ENCODE measurements at places on chromosomes 2 and 18.

DNA sequence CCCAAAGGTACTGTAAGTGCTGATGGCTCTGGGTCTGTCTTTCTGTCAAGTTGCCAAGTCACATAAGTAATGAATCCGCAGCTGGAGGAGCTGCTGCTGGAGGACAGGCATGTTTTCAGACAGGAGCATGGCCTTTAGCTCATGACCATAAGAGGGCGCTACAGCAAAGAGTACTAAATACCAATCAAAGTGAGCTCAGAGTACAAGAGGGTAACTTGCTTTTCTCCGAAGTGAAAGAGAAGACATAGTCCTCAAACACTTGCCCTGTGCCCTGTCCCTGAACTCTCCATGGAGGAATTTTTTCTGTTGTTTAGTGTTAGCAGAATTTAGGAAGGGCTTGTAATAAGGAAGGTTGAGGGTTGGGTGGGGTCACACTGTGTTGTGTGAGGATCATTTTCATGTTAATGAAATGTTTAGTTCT, 58.0 kb upstream of the EML6 start:
- DNase-seq: no peak

DNA sequence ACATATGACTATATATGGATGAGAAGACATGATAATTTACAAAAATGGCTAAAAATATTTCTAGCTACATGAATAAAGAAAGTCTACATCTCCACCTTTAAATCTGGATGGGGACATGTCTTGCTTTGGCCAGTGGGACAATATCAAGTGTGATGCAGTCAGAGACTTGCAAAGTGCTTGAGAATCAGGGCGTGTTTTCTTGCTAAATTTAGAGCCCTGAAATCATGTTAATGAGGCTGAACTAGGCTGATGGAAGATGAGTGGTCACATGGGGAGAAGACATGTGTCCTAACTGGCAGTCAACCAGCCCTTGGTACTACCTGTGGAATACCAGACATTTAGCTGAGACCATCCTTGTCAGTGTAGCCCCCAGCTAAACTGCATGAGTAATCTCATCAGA, 278.5 kb upstream of the RGPD4 start:
- no peak for DNase-seq

DNA sequence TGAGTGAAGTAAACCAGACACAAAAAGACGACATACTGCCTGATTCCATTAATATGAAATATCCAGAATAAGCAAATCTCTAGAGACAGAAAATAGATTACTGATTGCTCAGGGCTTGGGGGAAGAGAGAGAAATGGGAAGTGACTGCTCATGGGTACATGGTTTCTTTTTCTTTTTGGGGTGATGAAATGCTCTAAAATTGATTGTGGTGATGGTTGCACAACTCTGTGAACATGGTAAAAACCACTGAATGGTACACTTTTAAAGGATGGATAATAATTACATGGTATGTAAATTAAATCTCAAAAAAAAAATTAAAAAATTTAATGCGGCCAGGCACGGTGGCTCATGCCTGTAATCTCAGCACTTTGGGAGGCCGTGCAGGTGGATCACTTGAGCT, 39.3 kb downstream of the RPL31 start:
- DNase-seq: no peak

- no peak for DNase-seq
These were observed 11.1 kb upstream of the IMPA2 start for GRCh38 chr18:11969904-11970835.

DNA sequence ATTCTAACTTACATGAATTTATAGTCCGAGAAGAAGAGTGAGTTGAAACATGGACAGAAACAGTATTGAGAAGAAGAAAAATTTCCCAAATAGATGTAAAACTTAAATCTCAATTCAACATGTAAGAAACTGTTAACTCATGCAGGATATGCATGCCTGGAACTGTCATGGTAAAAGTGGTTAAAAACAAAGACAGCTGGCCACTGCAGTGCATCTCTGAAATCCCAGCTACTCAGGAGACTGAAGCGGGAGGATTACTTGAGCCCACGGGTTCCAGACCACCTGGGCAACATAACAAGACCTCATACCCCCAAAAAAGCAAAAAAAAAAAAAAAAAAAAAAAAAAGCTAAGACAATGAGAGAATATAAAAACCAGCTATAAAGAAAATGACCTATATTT, 93.0 kb upstream of the TTC27 start:
- DNase-seq: no peak

DNA sequence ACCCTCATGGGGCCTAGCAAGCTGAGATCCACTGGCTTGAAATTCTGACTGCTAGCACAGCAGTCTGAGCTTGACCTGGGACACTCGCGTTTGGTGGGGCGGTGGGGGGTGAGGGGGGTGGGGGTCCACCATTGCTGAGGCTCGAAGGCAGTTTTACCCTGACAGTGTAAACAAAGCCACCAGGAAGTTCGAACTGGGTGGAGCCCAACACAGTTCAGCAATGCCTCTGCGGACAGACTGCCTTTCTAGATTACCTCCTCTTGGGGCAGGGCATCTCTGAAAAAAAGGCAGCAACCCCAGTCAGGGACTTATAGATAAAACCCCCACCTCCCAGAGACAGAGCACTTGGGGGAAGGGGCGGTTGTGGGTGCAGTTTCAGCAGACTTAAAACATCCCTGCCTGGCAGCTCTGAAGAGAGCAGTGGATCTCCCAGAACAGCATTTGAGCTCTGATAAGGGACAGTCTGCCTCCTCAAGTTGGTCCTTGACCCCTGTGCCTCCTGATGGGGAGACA, 149.7 kb upstream of the TANK start:
- no peak for DNase-seq

DNA sequence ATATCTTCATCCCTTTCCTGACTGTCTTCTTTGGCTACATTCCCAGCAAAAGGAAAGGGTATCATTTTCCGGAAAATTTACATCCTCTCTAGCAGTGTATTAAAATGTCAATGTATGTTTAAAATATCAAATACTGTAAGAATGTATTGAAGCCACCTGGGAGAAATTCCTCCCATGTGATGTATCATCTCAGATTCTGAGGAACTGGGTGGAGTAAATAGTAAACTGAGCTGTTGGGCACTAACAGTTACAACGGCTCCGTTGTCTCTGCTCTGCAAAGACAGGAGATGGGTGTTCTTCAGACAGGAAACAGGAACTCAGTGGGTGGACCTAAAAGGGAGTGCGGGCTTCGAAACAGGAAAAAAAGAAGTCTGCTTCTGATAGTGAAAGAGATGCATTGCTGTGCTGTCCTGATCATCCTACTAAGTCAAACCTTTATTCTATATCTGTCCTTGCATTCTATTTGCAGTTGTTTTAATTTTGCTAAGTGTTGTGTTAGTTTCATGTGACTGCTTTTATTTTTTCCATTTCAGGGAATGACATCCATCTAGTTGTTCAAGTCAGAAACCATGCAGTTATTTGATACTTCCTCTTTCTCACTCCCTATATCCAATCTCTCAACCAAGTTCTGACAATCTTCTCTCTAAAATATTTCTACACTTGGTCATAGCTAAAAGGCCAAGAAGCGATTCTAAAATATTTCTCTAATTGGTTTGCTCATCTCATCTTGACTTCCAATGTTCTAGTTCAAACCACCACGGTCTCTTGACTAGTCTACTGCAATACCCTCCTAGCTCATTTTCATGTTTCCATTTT, 19.4 kb downstream of the DOK1 start:
- no peak for DNase-seq

DNA sequence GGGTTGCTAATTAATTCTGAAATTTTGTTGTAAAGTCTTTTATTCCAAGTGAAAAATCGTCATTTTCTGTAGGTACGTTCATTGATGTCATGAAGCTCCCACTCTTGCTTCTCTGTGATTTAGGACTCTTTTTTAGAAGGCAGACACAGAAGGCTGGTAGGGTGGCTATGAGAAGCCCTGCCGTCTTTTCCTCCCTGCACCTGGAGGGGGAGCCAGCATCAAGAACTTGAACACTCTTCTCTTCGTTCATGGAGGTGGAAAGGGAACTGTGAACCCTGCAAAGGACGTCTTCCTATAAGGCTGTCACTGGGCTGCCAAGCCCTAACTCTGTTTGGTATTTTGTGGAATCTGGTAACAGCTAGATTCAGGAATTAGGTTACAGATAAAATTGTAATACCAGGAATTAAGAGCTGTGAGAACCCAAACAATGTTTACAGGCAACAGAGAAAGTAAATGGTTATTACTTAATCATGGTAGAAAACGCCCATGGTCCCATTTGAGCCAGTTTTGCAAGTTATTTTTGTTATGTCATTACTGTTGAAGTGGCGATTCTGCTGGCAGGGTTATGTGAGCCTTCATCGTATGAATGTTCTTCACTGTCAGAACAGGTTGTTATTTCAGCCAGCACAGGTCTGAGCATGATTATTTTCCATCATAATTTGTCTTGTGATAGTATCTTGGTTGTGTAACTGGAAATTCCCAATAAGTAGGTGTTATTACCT, 112.2 kb downstream of the OSBPL6 start:
- DNase-seq: no peak

DNA sequence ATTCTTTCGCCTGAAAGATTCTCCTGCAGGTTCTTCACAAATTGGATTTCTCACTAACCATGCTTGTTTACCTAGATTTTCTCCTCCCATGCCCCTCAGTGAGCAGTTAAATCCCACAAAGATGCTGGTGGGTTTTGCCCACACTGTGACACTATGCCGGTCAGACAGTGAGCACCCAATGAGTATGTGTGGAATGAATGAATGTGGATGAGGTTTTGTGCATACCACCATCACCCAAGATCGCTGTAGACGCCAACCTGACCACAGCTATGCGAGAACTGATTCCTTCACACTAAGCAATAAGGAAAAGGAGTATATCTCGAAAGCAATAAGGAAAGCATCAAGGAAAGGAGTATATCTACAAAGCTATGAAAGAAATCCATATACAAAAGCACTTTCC, 116.7 kb downstream of the PID1 start:
- DNase-seq: no peak

DNA sequence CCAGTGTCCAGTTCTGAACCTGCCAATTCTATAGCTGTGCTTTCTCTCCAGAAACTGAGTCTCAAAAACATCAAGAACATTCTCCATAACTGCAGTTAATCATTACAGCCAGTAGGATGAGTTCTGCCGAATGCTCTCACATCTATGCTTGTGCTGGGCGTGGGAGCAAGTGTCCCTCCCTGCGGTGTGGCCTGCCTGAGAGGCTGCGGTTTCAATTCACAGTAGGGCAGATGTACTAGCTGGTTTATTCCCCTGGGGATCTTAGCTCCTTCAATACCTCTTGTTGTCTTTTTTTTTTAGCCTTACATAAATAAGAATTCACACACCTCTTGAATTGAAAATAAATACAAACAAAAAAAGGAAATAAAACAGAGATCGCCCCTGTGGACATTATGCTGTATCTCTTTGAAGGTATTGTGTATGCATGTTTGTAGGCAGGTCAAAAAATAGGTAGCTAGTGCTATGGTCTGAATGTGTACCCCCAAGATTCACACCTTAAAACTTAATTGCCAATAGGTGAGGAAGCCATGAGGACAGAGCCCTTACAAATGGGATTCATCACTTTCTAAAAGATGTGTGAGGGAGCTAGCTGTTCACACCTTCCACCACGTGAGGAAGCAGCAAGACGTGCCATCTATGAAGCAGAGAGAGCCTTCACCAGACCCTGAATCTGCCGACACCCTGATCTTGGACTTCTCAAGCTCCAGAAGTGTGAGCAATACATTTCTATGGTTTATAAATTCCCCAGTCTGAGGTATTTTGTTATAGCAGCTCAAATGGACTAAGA, 74.3 kb downstream of the BCL2L11 start:
- DNase-seq: no peak

DNA sequence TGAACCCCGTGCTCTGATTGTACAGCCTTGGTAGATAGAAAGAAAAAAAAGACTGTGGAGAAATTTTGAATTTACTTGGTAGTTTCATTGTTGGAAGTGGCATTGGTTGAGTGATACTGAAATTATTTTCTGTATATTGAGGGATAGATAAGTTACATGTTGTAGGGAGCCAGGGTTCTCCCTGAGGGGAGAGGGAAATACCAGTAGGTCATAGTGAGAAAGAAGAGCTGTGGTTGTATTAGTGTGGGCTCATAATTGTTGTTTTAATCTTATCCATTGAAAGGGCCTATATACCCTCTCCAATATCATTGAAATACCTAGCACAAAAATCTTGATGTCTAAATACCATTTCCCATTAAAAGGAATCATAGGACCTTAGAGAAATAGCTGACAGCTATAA, 16.9 kb upstream of the RAB31 start:
- no peak for DNase-seq

DNA sequence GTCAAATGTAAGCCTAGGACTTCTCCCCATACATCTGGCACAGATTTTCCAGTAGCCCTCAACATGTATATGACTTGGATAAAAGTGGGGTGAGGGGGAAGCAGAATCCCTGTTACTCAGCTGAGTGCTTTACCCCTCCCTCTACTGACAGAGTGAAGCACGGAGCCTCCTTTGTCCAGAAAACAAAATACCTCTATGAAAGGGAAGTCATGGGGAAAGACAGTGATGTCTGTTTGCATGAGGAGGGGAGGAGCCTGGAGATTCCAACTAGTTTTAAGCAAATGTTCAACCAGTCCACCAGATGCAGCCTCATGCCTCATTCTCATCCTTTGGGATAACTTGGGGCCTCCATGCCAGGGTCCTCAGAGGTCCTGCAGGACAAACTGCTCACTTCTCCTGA, 203.9 kb downstream of the SMAD2 start:
- no peak for DNase-seq

GRCh38 chr2:6441800-6442199, 423.9 kb downstream of the CMPK2 start:
- no peak for DNase-seq

GRCh38 chr2:145416640-145417039, 896.7 kb upstream of the ZEB2 start:
- DNase-seq: no peak

GRCh38 chr2:49255409-49255971, 101.2 kb upstream of the FSHR start:
- DNase-seq: no peak

- DNase-seq: no peak
These were observed 166.0 kb downstream of the ARL4C start for GRCh38 chr2:234330902-234331301.

DNA sequence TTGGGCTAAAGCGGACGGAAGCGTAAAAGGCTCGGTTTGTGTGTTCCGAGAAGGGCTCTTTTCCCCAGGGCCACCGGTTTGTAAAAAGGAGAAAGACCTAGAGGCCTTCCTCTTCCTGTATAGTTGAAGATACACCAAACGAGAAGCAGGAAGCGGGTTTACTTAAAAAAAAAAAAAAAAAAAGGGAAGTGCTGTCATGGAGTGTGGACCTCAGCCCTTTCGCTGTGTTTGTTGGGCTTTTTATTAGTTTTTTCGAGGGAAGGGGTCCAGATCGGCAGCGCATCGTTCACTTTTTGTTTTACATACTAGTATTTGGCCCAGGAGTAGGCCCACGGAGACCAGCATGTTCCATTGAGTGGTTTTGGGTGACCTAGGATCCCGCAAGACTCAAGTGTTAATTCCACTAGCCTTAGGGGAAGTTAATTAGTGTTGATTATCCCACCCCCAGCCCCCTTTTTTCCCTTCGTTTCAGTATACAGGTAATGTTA, 676 bp downstream of the ACTR2 start:
- no peak for DNase-seq

All from stimulated activated CD8-positive, alpha-beta memory T cell treated with anti-CD3 and anti-CD28 coated beads, Interleukin-15, amount 100 ng/mL, for 24 hours (primary cell).